ENCODE measurements at places on chromosomes 16 and 17.

- DNase-seq, result no peak
These were observed 142.6 kb downstream of the WSCD1 start for GRCh38 chr17:6212766-6213165.

- DNase-seq, result no peak
These were observed 81.0 kb upstream of the HS3ST2 start for GRCh38 chr16:22732959-22733358.

- no peak for DNase-seq
These were observed 12.8 kb upstream of the PRR14 start for GRCh38 chr16:30637944-30638343.

DNA sequence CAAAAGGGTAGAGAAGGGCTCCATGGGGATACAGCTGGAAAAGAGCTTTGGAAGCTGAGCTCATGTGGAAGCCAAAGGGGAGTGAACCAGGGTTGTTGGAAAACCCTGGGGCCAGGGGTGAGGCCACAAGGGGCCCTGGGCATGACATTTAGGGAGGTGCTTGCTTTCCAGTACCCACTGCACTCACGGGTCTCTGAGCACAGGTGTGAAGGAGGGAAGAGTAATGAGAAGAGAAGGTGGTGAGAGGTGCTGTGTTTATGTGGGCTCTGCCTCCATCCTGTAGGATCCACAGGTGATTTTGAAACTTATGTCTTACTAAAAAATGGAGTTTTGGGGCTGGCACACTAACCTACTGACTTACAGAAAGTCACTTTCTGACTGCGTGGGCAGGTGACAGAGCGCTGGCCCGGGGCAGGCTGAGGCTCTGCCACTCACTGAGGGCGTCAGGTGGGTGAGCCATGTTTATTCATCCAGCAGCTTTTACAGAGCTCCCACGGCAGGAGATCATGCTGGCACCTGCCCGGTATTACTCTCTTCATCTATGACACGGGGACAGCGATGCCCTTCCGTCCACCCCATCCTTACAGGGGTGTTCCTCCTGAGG lies 18.9 kb downstream of the KSR1 start:
- DNase-seq, result no peak

DNA sequence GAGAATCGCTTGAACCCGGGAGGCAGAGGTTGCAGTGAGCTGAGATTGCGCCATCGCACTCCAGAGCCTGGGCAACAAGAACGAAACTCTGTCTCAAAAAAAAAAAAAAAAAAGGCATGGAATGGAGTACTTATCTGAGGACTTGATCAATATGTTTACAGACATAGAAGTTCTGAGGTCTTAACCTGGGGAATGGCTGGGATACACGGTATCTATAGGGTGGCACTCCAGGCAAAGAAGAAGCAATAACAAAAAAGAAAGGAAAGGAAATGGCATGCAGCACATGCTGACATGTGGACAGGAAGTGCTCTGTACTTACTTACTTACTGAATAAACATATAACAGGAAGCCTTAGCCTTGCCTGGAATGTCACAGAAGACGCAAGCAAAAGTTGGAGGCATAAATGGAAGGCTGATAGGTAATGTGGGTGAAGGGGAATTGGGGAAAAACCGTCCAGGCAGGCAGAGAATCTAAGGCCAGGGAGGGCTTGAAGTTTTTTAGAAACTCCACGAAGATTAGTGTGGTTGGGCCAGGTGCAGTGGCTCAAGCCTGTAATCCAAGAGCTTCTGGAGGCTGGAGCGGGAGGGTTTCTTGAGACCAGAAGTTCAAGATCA lies 10.1 kb upstream of the SPOP start:
- DNase-seq, result no peak

GRCh38 chr17:33725675-33726271 lies 432.7 kb upstream of the ASIC2 start:
- DNase-seq, result no peak

DNA sequence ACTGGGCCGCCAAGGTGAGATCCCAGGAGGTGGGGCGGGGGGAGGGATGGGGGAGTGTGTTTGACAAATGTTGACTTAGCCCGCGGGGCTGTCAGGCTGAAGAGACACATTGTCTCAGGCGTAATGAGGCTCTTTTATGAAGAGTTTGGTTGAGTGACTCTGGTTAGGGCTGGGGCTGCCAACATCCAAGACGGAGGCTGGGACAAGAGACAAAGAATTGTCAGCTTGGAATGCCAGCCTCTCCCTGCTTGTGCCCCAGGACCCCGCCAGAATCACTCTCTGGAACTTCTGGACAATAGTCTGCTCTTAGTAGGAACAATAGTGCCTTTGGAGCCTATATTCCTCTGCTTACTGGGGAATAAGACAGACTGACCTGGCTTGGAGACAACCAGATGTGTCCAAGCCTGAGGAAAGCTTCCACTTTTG lies 24.0 kb downstream of the PCTP start:
- no peak for DNase-seq

DNA sequence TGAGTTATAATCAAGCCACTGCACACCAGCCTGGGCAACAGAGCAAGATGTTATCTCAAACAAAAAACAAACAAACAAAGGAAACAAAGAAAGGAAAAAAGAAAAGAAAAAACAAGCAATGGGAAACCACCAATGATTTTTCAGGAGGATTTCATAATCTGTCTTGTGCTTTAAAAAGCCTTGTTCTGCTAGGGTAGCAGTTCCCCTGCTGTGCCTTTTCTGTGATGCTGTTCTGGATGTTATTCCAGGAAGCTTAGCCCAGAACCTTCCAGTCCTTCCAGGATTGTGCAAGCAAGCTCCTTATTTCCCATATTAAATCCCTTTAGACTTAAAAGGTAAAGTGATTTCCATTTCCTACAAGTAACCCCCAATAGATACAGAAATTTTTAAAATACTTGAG lies 171.1 kb downstream of the ABCC12 start:
- DNase-seq, result no peak

- DNase-seq, result no peak
These were observed 138.5 kb upstream of the TBX2 start for GRCh38 chr17:61261001-61261637.

DNA sequence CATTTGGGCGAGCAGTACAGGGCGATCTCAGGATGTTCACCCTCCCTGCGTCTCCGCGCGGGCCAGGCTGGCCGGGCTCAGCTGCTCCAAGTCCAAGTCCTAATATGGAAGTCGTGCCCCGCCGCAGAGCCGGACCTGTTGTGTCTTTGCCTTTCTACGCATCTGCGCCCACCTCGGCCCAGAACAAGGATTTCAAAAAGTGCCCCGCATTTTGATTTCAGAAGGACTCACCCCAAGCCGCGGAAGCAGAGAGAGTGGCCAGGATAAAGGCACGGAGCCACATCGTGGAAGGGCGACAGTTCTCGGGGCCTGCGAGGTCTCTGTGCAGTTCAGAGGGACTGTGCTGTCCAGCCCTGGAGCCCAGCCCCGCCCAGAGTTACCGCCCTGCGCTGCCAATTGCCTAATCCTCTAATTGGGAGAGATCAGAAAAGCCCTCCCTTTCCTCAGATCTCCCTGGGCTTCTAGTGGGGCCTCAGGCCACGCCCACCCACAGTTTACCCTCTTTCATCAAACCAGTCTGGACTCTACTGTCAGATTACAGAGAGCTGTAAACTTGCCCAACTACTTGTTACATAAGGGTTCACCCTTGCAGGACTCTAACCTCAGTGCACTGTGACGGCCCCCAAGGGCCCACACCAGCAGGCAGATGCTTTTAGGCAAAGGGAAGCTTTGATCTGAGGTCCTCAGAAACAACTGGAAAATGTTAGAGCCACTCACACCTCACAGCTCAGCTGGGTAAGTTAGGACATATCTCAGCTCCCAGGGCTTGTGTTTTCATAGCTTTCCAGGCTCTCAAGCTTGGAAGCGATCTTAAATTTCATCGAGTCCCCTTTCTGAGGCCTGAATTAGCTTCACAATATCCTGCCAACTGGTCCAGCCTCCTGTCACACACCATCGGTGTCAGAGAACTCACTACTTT lies at the start of gene CES1:
TSS of gene CES1 (minus strand) at position 324 of the 919 bp plus-strand sequence. CDS start at position 283, 41 bp downstream.
- no peak for DNase-seq

All from stimulated activated naive B cell treated with anti-CD40 and anti-IgM and Interleukin-4, amounts not matched to agents 10 μg/mL and 1 μg/mL and 100 μg/mL, for 72 hours (primary cell).